ENCODE measurements at places on chromosomes 3 and 15.

- DNase-seq: no peak
Observed at GRCh38 chr3:186413615-186414415, 51.8 kb upstream of the DGKG start.

DNA sequence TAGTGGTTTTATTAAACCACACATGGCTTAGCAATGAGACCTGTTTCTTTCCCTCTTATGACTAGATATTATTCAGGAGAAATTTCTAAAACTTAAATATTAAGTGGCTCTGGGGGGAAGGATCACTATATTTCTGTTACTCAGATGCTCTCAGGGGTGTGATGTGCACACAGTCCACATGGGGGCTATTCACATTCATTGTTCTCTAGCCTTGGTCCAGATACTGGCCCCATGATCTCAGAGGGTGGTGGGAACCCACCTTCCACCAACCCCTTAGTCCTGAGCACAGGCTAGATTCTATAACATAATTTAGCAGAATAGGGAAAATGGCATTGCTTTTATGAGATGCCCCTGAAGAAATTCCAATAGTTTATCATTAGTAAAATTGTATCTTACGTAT lies 149.0 kb upstream of the ST8SIA2 start:
- DNase-seq: no peak

GRCh38 chr3:34106879-34107278 lies 308.4 kb downstream of the PDCD6IP start:
- no peak for DNase-seq

DNA sequence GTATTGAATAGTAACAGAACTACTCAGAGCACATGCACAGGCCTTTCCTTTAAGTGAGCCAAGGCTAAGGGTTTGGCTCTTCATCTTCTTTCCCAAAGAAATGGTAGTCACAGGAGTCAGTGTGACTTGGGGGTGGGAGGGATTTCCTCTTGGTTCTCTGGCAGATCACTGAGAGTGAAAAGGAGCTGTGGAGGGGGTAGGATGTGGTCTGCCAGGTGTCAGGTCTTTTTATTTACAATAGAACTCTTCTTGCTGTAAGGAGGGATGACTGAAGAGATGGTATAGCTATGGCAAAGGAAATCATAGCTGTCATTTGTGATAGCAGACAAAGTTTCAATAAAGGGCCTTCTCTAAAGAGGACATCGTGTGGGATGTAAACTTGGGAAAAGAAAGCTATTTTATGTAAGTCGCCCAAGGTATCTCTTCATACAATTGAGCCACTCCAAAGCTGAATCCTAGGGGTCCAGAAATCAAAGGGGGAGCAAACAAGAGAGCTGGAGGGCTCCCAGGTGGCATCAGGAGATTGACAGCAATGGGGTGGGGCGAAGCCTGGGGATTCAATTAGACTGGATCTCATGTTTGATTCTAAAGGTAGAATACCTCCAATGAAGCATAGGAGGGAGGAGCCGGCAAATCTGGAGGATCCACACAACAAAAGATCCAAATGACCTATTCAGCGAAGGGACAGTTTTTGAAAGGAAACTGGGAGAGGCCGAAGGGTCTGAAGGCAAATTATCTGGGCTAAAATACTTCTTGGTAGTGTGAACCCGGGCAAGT lies 20.0 kb upstream of the CHD2 start:
- DNase-seq: no peak

GRCh38 chr3:65867463-65868210 lies 171.1 kb downstream of the MAGI1 start:
- no peak for DNase-seq

- DNase-seq: peak; percentile 79
Observed at GRCh38 chr15:45587095-45587862, at the start of gene BLOC1S6. Gene BLOC1S6, plus strand, starts transcription at chr15:45587379. Its CDS starts 65 bp downstream, at chr15:45587444.

- no peak for DNase-seq
Observed at GRCh38 chr3:89340408-89340807, 233.0 kb downstream of the EPHA3 start.

DNA sequence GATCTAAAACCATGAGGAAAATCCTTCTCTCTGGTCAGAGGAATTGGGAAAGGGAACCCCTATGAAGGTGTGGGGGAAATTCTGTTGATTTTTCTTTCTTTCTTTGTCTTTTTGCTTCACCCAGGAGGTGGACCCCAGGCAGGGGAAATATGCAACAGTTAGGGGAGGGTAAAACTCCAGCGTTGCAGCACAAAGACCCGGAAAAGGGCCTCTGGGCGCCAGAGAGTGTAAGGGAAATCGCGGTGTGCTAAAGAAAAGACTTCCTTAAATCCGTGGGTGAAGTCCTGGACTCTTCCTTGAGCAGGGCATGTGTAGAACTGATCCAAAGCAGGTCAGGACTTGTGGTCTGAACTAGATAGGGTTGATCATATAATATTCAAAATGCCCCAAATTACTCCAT lies 11.1 kb upstream of the TBC1D21 start:
- DNase-seq: no peak

GRCh38 chr3:5304789-5305683 lies 117.5 kb downstream of the EDEM1 start:
- no peak for DNase-seq

DNA sequence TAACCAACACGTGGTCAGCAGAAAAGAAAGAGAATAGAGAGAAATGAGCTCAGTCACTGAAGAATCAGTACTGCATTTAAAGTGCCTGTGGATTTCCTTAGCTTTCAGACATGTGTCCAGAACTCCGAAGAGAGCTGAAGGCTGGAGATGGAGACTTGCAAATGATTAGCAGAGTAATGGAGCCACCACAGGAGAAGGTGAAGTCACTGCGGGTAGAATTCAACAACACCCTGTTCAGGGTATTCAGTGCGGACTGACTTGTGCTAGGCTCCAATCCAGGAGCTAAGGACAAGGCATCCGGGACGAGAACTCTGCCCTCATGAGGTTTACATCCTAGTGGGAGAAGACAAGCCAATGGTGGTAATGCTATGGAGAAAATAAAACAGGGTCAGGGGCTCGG lies 4.2 kb downstream of the EIF4E3 start:
- DNase-seq: no peak

- no peak for DNase-seq
Observed at GRCh38 chr15:69224383-69224782, 63.9 kb downstream of the GLCE start.

DNA sequence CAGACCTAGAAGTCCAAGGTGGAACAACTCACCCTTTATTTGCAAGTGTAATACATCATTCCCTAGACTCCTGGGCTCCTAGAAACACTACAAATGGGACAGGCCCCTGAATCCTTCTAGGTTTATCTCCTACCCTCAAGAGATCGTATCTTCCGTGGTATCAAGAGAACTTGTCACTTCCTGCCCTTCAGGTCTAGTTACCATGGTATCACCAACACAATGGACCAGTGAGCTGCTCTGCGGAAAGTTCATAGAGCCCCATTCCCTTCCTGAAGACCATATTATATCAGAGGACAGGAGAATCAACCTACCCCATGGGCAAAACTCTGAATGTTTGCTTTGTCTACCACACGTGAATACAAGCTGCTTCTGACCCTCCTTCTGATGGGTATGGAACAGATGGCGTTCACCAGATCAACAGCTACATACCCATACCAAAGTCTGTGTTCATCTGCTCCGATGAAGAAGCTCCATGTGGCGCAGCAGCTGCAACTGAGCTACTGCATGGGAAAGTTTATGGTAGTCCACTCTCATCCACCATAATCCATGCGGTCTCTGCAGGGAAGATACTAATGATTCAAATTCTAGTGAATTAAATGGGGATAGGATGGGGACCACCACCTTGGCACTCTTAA lies 84.6 kb upstream of the KLF13 start:
- no peak for DNase-seq

GRCh38 chr3:111720681-111721380 lies 125.7 kb upstream of the ZBED2 start:
- no peak for DNase-seq

DNA sequence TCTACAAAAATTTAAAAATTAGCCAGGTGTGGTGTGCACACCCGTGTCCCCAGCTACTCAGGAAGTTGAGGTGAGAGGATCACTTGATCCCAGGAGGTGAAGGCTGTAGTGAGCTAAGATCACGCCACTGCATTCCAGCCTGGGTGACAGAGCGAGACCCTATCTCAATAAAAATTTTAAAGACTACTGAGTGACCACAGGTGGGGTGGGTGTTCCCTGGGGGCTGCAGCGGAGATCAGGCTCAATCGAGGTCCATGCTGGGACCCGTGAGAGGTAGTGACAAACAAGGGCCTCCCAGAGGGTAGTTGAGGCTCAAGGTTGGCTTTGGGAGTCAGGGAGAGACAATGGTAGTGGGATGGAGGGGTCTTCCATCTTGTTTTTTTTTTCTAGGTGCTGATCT lies 38.9 kb upstream of the LIMD1 start:
- DNase-seq: no peak

- DNase-seq: no peak
Observed at GRCh38 chr15:27973886-27974285, 125.2 kb downstream of the OCA2 start.

- no peak for DNase-seq
Observed at GRCh38 chr3:197369545-197369944, 71.1 kb upstream of the DLG1 start.

DNA sequence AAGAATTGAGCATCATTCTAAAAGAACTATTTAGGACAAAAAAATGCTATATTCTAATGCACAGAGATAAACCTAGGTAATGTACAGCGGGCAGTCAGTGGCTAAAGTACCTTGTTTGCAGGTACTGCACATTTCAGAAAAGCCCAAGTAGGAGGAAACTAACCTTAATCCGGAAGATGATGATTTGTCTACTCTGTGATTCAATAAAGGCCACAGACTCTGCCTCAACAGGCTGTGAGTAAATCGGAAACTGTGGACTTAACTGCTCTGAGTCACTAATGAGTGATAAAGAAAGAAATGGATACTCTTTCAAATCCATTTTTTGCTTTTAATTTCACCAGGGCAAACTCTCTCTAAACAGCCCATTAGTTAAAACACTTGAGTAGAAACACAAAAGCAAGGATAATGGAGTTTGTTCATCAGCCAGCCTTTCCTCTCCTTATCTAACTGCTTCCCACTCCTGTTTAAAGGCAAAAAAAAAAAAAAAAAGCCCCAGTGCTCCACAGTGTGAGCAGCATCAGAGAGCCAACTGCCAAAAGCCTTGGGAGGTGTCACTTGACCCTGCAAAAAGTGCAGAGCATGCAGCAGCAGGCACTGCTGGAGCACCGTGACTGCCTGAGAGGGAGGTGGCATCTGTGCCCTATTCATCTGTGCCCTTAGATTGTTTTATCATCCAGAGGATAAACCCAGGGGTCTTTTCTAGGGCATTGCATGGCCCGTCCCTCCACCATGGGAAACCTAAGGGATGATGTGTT lies 187.7 kb downstream of the SATB1 start:
- peak; percentile 53 for DNase-seq

DNA sequence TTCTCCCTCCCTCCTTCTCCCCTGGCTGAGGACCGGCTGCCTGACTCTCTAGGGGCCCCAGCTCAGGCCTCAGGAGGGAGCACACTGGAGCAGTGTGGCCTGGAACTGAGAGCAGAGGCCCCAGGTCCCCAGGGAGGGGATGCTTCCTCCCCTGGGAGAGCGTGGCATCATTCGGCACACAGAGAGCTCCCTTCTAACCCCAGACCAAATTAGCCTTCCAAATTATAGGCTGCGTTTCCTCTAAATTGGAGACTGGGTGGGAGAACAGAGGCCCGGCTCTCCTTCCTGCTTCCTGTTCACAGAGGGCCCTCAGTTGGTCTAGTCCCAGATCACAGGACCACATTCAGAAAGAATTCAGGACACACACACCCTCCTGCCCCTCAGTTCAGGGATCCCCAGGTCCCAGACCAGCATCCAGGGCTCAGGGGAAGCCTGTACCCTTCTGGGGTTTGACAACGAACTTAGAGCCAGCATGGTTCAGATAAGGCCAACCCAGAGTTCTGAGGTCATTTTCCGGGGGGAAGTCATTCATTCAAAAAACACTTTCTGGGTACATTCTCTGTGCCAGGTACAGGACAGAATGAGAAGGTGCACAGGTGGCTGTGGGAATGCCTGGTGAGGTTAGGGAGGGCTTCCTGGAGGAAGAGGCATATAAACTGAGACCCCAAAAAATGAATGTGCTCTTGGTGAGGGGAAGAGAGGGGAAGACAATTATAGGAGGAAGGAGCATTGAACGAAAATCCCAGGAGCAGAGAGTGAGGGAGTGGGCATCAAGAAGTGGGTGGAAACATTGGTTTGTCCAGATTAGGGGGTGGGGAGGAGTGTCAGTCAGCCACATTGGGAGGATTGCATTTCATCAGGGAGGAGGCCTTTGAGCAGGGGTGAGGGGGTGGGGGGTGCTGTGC lies 28.4 kb upstream of the RPL29 start:
- no peak for DNase-seq

- DNase-seq: no peak
Observed at GRCh38 chr15:65413760-65414144, 9.0 kb downstream of the IGDCC4 start.

DNA sequence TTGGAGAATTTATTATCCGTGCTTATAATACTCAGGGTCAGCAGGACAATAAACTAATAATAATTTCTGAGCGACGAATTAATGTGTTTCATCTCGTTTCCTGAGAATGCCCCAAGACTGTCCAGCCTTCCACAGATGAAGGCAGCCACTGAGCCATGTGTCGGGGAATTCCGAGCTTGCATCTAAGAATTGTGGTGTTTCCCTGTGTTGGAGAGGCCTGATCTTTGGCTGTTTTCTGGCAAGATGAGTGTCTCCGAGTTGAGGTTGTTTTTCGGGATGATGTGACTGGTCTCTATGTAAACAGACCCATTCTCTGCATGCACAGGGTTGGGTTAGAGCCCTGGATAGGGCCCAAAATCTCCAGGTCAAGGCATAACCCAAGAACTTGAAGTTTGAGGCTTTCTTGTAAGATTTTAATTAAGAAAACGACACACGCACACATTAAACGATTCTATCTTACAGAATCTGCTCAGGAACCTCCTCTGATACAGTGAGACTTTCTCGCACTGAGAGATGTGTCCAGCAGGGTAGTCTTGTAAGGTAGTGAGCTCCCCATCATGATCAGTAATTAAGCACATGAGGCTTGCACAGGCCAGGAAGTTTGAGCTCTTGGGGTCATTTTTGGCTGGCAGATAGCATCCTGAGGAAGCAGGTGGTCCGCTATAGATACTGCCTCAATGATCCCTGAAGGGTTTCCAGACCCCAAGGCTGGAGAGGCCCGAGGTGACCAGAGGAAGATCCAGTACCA lies 14.4 kb downstream of the FGD5 start:
- DNase-seq: no peak

DNA sequence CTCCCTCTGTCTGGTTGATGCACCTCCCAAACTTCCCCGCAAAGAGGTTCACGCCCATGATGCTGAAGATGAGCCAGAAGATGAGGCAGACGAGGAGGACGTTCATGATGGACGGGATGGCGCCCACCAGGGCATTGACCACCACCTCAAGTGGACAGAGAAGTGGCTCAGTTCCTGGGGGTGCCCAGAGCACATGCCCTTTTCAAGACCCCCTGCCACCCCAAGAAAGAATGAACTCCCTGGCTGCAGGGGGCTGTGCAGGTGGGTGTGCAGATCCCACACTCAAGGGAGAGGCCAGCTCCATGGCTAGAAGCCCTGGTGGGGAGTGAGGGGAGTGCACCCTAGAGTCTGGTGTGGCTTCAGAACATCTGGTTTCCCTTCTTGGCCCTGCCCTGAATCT lies 64.1 kb downstream of the EXOG start:
- no peak for DNase-seq
